ENCODE measurements at places on chromosomes 1 and 21. TPM values are rescaled to one million over a fixed set of nuclear protein-coding genes. Genes with fewer than 3 reads are reported as not detected.

IPO9 gene
- 24.6 TPM for total RNA-seq

RNF186 gene
- not detected for total RNA-seq

NIBAN1 gene
- 0.79 TPM for total RNA-seq

SPRR1B gene
- total RNA-seq, result not detected

TBX15 gene
- total RNA-seq, result not detected

CFHR1 gene
- total RNA-seq, result not detected

A3GALT2 gene
- total RNA-seq, result not detected

SPRR2G gene
- total RNA-seq, result not detected

CTTNBP2NL gene
- 4.8 TPM for total RNA-seq

TGFB2 gene
- total RNA-seq, result 8.6 TPM

EPHB2 gene
- total RNA-seq, result 30.9 TPM

ZNF683 gene
- total RNA-seq, result not detected

BTBD19 gene
- total RNA-seq, result 2.6 TPM

KIF26B gene
- 0.05 TPM for total RNA-seq

SRSF10 gene
- total RNA-seq, result 94.2 TPM

KCNJ15 gene
- total RNA-seq, result 0.12 TPM

CA14 gene
- not detected for total RNA-seq

HSPA6 gene
- 7.1 TPM for total RNA-seq

GCSAML gene
- not detected for total RNA-seq

IL10RB gene
- total RNA-seq, result 17.5 TPM

TINAGL1 gene
- total RNA-seq, result 0.55 TPM

PRAMEF4 gene
- 0.06 TPM for total RNA-seq

ADGRL4 gene
- total RNA-seq, result not detected

SLC30A7 gene
- total RNA-seq, result 8.6 TPM

SLAMF6 gene
- total RNA-seq, result not detected

ADAMTS1 gene
- total RNA-seq, result 0.10 TPM

KCNK2 gene
- total RNA-seq, result 0.08 TPM

S100A6 gene
- total RNA-seq, result 3,871 TPM

ACTRT2 gene
- not detected for total RNA-seq

CLDN17 gene
- total RNA-seq, result not detected

SELP gene
- not detected for total RNA-seq

C1orf141 gene
- total RNA-seq, result not detected

DPT gene
- not detected for total RNA-seq

OR6N1 gene
- not detected for total RNA-seq

MAD2L2 gene
- 52.5 TPM for total RNA-seq

CLDN8 gene
- not detected for total RNA-seq

IARS2 gene
- 96.8 TPM for total RNA-seq

LINGO4 gene
- not detected for total RNA-seq

MPL gene
- total RNA-seq, result 0.16 TPM

ATP5IF1 gene
- 154 TPM for total RNA-seq

HPDL gene
- 3.8 TPM for total RNA-seq

All from A549 treated with AZD2906 at 1 μM for 4 hours (cell line).